ENCODE measurements at places on chromosomes 7 and 10.

- DNase-seq: no peak
These were observed 14.4 kb downstream of the ZNF33B start for GRCh38 chr10:42623929-42624328.

DNA sequence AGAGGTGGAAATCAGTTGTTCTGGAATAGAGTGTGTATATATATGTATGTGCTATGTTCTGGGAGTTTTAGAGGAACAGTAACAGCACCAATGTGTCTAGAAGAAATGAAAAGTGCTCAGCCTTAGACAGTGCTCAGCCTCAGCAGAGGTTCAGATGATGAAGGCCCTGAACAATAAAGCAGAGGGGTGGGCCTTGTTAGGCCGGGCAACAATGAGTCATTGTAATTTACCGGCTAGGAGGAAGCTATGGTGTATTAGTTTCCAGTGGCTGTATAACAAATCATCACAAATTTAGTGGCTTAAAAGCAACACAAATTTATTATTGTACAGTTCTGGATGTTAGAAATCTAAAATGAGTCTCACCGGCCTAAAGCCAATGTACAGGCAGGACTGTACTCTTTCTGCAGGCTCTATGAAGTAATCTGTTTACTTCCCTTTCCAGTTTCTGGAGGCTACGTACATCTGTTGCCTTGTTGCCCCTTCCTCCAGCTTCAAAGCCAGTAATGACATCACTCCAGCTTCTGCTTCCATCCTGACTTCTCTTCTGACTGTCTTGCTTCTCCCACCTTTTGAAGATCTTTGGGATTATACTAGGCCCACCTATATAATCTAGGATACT is 84.6 kb downstream of the CH25H start:
- no peak for DNase-seq

- no peak for DNase-seq
These were observed 126.5 kb downstream of the FANK1 start for GRCh38 chr10:126022841-126023240.

GRCh38 chr7:138502023-138502767 is 42.1 kb downstream of the TRIM24 start:
- no peak for DNase-seq

GRCh38 chr10:112382515-112383235 is 8.8 kb downstream of the ACSL5 start:
- no peak for DNase-seq

DNA sequence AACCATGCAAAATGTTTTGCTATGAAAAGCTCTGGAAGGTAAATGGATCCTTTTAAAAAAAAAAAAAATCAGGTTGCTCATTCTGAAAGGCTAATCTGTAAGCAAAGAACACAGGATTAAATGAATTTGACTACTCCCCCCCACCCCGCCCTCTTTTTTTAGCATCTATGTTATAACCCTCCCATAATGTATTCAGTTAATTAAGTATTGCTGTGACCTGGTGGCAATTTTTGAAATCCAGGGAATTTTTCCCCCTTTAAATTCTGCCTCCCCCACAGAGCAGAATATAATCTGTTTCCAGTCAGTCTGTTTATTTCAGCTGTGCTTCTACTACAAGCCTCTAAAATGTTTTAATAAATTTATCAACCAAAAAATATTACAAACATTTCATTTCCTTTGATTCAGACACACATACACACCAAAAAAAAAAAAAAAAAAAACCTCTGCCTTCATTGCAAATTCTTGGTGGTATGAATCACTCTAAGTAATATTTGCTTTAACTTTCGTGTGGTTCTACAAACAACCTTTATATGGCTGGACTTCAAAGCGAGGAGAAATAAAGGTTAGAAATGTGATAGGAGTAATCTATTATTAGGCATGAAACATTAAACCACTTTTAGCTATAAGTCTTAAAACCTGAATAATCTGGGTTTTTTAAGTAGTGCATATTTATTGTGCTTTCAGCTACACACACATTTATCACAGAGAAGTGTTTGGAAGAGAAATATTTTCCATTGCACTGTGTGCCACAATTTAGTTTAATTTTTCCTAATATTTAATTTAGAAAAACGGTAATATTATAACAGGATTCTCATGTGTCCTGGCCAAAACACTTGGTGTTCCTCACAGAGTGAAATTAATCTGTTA is 64.4 kb upstream of the ARID5B start:
- DNase-seq: no peak

GRCh38 chr10:124737221-124737620 is 7.0 kb downstream of the FAM53B start:
- DNase-seq: no peak

GRCh38 chr7:101558742-101559325 is 70.3 kb downstream of the MYL10 start:
- no peak for DNase-seq

DNA sequence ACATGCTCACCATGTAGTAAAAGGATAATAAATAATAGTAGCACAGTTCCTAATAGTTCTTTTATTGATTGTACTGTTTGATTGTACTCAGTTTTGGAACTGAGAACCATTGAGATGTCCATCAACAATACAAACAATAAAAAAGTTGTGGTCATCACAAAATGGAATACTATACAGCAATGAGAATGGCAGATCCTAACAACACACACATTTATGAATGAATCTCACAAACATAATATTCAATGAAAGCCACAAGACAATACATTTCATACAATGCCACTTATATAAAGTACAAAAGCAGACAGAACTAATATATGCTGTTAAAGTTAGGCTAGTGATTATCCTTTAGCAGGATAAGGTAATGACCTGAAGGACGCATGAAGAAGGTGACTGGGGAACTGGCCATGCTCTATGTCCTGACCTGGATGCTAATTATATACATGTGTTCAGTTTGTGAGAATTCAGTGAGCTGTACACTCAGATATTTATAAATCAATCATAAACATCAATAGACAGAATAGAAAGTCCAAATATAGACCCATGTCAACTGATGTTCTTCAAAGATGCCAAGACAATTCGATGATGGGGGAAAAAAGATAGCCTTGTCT is 70.0 kb downstream of the SMURF1 start:
- DNase-seq: no peak

DNA sequence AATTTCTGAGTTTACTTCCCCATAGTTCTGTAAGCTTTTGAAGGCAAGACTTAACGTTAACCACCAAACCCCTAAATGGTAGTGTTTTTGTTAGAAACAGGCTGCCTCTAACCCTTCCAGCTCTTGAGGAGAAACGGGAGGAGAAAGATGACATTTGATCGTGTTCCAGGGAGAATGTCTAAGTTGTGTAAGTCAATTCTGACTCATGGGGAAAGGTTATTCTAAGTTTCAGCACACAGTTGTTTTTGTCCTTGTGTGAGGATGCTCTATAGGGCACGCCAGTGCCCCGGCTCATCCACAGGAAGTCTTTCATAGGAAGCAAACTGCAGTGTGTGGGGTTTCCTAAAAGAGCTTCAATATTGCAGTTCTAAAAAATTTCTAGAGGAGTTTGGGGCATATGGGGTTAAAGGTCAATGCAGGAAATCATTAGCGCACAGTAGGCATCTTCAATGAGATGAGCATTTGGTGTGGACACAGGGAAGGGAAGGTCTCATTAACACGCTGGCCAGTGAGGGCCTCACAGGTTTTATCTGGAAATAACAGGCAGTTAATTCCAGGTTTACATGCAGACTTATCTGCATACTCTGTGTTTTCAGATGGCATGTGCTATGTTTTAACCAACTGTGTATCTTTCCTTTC is 638.2 kb upstream of the IGFBP3 start:
- no peak for DNase-seq

GRCh38 chr7:148983200-148984146 is 44.8 kb downstream of the PDIA4 start:
- DNase-seq: peak; percentile 85

DNA sequence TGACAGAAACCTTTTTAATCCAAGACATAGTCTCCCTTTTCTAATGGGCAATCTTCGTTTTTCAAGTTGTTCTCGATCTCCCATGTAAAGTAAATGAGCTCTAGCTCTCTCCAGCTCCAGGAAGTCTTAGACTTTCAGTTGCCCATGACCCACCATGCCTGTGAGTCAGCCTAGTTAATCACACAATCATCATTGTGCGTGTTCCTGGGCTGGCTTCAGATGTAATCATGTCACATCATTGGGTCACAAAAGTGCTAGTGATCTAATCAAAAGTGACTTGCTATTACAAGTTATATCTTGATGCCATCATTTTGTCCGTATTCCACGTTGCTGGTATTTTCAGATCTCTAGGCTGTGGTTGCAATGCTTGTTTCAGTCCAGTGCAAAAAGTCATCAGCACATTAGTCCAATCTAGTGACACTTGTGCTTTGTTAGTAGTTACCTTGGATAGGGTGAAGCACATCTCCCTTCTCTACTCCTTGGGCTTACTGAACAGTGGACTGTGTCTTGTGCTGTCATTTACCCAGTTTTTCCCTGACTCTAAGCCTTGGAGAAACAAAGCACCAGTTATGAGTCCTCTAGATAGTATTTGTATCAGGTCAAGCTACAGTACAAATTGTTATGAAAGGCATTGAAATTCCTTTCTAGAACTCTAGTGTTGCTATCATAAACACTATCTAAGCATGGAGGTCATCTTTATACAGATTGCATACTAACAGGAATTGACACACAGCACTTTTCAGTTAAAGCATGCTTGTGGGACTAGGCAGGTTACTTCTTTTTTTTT is 316.6 kb downstream of the GFRA1 start:
- no peak for DNase-seq

All from CD8-positive, alpha-beta memory T cell (primary cell).